Dermis microvascular lymphatic vessel endothelial cell (primary cell): ENCODE measurements at places on chromosomes 4 and X. TPM values are rescaled to one million over a fixed set of nuclear protein-coding genes. Genes with fewer than 3 reads are reported as not detected.

DNA sequence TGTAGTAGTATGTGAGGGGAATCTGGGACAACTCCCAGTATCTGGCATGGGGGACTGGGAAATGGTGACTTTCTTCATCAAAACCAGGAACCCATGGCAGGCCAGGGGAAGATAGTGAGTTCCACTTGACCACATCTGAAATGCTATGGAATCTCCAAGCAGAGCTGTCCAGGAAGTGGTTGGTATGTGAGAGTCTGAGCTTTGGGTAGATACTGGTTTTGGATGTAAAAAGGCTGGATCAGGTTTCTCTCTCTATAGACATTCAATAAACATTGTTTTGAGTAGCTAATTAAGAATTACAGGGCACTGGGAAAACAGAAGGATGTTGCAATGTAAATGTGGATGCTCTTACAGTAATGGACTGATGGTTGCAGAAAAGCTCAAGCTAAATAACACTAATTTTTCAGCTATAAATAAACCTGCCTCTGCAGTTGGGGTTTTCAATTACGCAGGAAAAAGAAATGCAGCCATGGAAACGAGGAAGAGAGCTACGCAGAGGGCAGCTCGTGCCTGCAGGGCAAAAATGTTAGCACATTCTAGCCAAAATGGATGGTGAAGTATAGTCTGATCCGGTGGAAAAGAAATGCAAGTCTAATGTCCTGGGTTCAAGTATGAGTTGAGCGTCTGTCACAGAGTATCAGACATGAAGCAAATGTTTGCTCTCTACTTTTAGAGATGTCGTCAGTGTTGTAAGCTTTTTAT lies 13.4 kb upstream of the CHRNA9 start:
- DNase-seq: no peak

GRCh38 chr4:129532573-129532972 lies 436.6 kb downstream of the C4orf33 start:
- no peak for DNase-seq

DNA sequence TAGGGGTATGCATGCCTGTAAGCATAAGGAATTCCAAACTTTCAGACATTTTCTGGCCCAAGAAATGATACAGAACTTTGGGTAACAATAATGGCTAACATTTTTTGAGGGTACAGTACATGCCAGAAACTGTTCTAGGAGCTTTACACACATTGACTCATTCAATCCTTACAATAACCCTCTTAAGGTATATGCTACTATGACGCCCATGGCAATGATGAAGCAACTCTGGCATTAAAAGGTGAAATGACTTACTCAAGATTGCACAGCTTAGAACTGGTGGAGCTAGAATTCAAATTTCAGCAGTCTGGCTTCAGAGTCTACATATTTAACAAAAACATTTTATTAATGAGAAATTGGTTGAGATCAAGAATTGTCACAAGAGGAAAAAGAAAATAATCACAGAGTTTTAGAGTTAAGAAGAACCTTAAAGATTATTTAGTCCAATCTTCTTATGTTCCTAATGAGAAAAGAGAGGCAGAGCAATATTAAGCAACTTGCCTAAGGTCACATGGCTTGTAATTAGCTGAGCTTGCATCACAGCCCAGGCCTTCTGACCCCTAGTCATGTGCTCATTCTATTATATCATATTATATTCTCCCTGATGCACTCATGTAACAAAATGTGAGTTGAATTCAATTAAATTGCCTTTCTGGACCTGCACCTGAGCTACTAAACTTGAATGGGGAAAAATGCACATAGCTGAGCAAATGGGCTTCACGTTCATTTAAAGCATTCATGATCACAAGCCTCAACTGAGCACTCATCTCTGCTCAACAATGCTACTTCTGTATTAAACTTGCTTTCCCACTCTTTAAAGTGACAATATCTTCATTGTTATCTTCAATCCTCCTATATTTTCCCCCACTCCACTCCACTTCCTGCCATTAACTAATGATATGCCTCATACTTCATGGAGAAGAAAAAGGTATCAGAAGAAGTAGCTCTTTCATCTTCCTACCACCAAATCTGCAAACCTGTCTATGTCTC lies 73.2 kb downstream of the ENOX2 start:
- DNase-seq: no peak

DNA sequence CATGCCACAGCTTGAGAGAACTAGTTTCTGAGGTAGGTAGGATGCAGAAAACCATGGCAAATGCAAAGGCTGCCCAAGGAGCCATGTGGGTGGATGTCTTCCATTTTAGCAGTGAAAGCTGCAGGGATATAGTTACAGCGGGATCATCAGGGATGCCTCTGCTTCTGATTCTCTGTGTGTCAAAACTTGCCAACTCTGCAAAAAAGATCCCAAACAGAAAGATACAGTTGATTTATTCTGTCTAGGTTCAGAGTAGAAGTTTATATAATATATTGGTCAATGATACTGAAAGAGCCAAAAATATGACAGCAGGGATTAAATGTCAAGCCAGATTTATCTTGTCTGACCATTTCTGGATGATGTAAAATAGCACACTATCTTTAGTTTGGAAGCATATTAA lies 42.4 kb upstream of the SFRP2 start:
- no peak for DNase-seq

DNA sequence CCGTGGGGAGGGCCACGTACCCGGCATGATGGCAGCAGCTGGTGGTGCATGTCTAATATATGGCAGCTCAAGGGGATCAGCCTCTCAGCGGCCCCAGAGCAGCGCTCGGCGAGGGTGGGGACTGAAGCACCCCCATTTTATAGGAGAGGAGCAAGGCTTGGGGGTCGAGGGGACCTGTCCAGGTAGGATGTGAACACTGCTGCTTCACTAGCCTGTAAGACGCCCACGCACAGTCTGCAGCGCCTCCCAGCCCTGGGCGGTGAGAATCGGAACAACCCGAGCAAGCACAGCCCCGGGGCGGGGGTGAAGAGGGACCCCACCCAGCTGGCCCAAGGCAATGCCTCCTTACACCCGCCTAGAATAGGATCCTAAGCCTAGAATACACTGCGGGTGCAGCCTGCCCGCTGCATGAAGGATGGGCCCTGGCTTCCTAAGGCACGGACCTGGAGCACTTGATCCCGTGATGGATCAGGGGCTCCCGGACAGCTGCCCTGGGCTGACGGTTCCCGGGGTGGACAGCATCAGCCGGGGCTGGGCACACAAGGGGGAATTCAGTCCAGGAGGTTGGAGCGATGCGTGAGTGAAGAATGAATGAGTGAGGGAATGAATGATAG lies 17.6 kb downstream of the ADRA2C start:
- DNase-seq: no peak

Gene HPGD
- total RNA-seq: not detected in 2 replicates

Gene BMPR1B
- total RNA-seq: 0.38 and 0.51 TPM in 2 replicates
